ENCODE measurements at places on chromosomes 7 and 10. TPM values are rescaled to one million over a fixed set of nuclear protein-coding genes. Genes with fewer than 3 reads are reported as not detected.

Gene MRPL32
- 66.1 TPM for polyA plus RNA-seq

Gene PLA2G12B
- not detected for polyA plus RNA-seq

Gene EBLN1
- polyA plus RNA-seq = not detected

Gene SHOC2
- 28.3 TPM for polyA plus RNA-seq

Gene GFRA1
- polyA plus RNA-seq = 13.9 TPM
